MV-4-11 (cell line): ENCODE measurements at places on chromosomes 7 and 10.

GRCh38 chr7:124552217-124552616, 213.4 kb downstream of the GPR37 start:
- DNase-seq, result no peak

GRCh38 chr7:136049818-136050461, 72.8 kb upstream of the MTPN start:
- no peak for DNase-seq

DNA sequence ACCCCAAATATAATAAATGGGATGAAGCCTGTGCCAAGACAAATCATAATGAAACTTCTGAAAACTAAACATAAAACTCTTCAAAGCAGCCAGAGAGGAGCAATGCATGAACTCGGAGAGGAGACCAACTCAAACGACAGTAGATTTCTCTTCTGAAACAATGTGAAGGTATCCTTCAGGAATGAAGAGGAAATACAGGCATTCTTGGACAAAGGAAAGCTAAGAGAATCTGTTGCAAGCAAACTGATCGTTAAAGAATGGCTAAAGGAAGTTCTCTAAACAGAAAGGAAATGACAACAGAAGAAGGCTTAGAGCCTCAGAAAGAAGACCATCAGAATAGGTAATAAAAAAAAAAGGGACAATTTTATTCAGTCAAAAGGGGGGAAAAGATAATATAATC, 6.6 kb downstream of the GNA12 start:
- DNase-seq, result no peak

DNA sequence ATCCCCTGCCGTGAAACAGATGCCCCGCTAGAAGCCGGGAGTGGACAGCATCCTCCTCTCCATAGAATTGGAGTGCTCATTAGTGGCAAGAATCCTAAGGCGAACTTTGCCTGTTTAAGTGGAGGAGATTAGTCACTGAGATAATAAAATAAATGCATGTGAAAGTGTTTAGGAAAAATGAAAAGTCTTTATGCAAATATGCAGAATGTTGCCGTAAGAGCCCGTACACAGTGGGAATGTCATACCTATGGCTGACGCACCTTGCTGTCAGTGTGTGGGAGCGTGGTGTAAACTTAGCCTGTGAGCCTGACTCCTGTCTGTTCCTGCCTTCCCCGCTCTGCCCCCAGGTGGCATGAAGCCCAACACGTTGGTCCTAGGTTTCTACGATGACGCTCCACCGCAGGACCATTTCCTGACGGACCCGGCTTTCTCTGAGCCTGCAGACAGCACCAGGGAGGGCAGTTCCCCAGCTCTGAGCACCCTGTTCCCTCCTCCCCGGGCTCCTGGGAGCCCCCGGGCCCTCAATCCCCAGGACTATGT, 1.7 kb upstream of the TRIP6 start:
- no peak for DNase-seq

- DNase-seq, result no peak
Measured at GRCh38 chr10:84261236-84261915, 16.5 kb downstream of the RGR start.

DNA sequence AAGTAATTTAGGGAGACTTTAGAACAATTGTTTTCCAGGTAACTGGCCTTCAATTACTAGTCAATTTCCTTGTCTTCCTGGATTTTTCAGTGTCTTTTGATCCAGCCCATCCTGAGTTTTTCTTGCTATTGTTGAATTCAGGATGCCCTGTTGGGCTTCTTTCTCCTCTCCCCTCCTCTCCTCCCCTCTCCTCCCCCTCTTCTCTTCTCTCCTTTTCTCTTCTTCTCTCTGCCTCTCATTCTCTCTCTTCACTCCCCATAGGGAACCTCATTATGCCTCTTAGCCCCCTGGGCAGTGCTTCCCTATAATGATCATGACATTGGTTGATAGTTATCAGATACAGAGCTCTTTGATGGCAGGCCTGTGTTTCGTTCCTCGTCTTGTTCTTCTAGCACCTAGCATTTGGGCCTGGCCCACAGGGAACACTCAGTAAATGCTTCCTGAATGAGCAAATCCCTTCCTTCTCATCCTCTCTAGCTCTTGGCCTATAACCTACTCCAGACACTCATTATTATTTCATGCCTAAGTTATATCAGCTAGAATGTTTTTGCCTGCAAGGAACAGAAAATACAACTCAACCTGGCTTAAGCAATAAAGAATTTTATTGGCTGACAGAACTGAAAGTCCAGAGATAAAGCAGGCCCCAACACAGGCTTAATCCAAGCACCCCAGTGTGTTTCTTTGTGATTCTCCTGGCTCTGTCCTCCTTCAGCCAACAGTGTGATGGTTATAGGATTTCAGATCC, 56.8 kb downstream of the CACNB2 start:
- DNase-seq, result no peak

GRCh38 chr7:55061726-55062499, 43.1 kb downstream of the EGFR start:
- no peak for DNase-seq

- DNase-seq, result no peak
Measured at GRCh38 chr7:139758388-139758787, 19.4 kb downstream of the HIPK2 start.

- no peak for DNase-seq
Measured at GRCh38 chr7:141122736-141123135, 48.9 kb downstream of the TMEM178B start.

DNA sequence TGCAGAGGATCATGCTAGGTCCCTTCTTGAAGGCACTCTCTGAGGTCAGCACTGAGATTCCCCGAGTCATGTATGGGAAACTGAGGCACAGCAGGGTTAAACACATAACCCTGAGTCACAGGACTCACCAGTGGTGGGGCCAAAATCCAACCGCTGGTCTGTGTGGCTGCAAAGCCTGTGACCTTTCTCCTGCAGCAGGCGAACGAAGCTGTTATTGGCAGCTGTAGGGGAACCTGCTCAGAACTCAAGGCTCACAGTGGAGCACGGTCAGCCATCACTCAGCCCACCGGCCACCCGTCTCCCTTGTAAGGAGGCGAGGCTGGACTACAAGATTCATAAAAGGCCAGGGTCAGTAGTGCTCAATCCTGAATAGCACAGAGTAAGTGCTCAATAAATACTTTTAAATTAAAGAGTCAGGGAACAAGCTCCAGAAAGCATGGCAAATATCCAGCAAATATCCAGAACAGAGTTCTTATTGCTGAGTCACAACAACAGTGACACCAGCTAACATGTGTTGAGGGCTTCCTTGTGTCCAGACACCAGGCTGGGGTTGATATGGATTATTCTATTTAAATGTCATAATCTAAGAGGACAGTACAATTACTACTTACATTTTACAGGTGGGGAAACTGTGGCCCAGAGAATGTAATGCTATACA, 34.9 kb downstream of the CHST15 start:
- no peak for DNase-seq

DNA sequence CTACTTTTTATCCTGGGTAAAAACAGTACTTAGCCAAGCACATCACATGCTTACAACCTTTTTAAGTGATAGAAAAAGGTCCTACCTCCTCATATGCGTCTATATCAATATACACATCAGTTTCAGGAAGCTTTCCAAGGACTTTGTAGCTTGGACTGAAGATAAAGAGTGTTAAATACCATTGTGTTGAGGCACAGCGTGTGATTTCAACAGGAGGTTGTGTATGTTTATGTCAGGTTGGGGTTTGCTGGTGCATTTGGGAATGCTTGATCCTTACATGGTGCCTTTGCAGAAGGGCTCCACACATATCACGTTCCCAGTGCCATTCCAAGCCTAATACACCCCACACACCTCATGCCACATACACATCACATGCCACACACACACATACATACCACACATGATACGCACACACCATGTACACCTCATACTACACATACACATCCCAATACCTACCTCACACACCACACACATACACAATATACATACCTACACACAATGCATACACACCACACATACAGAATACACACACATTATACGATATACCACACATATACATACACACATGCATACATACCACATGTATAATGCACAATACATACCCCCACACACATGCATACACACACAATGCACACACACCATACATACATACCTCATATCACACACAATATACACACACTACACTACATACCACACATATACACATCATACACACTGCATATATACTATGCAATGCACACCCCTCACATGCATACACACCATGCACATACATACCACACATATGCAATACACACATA, 33.1 kb downstream of the PSMC2 start:
- no peak for DNase-seq

DNA sequence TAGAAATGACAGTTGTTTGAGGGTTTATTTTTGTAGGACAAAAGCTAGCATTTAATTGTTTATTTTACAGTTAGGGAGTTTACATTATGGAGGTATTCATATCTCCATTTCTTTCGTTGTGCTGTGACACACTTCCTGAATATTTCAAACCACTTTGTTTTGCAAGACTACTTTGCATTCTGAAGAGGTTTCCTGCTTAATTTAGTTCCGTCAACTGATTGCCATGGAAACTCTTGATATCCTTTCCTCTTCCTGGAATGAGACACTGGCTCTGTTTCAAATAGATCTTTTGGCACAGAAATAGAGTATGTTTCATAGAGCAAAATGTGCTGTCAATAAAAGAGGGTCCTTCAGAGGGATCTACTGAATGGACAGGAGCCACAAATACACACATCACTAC, 159.5 kb upstream of the AGR3 start:
- peak; percentile 98 for DNase-seq

DNA sequence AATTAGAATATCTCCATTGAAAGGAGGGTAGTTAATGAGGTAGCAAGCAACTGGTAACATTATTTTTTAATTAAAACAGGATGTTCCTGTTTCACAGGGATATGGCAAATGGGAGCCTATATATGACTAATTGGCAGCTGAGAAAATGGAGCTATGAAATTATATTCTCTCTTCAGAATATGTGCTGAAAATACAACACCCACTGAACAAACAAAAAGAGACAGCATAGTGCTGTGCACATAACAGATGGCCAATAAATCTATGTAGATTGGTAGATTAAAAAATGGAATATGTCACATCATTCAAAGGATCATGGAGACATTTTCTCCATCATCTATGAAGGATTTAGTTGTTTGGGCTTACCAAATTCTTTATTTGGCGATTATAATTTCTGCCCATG, 362.0 kb downstream of the GPR37 start:
- no peak for DNase-seq

DNA sequence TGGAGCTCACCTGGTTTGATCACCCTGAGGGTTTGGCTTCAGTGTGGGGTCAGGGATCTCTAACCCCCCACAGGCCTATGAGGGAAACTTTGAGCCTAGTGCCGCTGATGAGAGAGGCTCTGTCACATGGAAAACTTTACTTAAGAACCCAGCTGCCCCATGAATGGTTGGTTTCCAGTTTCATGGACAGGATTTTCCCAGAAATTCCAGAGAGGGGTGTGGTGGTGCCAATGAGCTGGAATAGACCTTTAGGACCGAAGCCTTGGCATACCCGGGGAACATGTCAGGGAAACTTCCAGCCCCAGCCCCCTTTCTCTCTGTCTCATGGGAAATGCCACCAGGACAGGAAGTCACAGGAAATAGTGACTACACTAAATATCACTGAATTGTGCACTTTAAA, 36.9 kb downstream of the AKR1B1 start:
- DNase-seq, result no peak

DNA sequence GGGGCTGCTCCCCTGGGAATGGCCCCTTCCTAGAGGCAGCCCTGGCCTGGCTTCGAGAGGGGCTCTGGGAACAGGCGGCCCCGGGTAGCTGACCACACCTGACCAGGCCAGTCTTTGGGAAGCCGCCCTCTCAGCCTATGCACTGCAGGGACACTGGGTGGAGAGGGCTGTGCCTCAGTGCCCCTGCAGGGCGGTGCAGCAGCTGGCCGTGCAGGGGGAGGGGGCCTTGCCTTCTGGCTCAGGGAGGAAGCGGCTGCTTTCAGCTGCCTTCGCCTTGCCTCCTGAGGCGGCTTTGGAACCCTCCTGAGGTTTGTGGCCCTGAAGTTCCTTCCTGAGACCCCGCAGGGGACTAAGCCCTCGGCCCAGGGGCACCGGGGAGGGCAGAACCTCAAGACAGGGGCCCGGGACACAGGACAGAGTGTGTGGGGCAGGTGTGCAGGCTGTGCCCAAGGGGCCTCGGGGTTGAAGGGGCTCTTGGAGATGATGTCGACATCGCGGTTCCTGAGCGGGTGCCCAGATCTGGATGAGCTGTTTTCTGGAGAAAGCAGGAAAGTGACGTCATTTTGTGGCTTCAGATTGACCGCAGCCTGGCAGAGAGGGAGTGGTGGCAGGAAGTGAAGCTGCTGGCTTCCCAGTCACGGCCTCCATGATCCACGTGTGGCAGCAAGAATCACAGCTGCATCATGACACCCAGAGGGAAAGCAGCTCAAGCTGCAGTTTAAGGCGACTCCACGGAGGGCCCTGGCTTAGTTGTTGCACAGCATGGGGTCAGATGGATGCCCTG, 17.7 kb downstream of the ADAM8 start:
- DNase-seq, result peak; percentile 99

- DNase-seq, result no peak
Measured at GRCh38 chr7:14596421-14596820, 306.1 kb downstream of the DGKB start.

DNA sequence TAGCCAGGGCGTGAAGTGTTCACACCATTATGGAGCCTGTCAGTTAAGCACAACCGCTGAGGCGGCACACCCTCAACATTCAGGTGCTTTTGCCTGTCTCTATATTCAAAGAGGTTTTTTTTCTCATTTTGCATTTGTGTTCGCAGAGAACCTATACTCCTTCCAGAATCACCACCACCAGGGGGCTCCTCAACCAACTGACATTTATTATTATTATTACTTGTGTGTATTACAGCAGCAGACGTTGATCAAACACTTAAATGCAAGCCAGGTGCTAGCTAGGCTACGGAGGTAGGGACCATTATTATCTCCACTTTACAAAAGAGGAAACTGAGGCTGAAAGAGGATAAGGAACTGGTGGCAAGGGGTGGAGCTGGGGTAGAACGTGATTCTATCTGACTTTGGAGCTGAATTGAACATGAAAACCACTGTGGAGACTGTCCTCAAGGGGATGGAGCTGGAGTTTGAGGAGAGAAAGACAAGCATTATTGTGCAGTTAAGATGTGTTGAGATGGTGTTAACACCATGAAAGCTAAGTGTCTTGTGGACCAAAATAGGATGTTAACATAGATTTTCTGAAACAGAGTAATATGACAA, 133.8 kb upstream of the PLXNA4 start:
- DNase-seq, result no peak
